ENCODE measurements at places on chromosomes 11 and 22.

DNA sequence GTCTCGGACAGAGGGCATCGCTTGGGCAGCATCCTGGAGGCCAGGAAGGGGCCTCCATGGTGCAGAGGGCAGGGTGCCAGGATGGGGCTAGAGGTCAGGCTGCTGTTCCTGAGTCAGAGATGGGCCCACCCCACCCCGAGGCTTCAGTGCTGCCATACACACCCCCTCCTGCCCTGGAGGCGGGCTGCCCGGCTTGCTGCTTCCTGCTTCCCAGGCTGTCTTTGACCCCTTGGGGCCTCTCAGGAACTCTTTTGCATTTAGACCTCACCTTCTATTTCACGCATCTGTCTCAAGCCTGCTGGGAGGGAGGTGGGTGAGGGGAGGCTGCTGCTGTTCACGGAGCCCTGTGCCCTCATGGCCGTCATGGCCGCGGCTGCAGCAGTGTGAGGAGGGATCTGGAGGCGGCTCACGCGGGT is 6.6 kb upstream of the GRAMD4 start:
- no peak for DNase-seq

- no peak for DNase-seq
Measured at GRCh38 chr11:91373497-91373896, 851.1 kb upstream of the FAT3 start.

GRCh38 chr22:32444068-32444467 is 20.2 kb downstream of the BPIFC start:
- DNase-seq = no peak

DNA sequence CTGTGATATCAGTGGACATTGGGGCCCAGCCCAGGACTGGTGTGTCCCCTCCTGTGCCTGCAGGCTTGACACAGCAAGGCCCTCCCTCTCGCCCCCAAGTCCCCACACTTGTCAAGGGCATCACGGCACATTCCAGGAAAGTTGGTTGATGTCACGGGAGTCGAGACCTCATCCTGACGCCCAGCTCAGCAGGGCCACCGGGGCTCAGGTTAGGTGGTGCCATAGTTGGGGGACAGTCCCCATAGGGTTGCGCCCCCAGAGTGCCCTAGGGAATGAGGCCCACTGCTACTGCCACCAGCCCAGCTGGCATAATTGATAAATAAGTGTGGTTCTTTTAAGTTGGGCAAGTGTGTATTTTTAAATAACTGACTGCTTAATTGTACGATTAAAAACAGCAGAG is 28.3 kb upstream of the GRAMD4 start:
- DNase-seq = no peak

DNA sequence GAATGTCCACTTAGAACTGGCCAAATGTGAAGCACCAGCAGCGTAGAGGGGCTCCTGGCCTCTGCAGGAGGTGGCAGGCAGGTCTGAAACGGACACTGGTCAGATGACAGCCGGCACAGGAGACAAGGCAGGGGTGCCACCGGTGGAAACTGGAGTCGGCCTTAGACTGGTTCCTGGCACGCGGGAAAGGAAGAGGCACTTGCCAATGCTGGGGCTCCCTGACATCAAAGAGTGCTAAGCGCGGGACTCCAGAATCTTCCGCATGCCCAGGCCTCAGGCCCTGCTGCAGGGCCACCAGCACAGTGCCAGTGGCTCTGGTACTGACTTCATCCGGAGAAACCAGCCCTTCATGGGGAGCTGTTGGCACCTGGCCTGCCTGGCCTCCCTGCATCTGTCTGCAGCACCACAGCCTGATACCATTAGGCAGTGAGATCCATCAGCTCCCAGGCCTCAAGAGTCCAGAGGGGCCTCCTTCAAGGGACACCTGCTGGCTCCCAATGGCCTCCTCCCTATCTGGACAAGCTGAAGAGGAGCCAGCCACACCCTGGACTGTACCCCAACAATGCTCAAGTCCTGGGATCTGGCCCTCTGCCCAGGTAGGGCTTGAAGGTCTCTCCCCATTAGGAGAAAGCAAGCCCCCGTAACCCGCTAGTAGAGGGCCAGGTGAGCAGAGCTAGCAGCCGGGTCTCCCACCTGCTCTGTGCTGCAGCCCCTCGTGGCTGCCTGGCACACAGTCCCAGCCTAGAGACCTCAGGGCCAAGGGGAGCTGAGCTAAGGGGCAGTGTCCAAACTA is 29.7 kb upstream of the GNB1L start:
- DNase-seq = no peak

- DNase-seq = no peak
Measured at GRCh38 chr11:120704256-120704750, 192.8 kb downstream of the GRIK4 start.

DNA sequence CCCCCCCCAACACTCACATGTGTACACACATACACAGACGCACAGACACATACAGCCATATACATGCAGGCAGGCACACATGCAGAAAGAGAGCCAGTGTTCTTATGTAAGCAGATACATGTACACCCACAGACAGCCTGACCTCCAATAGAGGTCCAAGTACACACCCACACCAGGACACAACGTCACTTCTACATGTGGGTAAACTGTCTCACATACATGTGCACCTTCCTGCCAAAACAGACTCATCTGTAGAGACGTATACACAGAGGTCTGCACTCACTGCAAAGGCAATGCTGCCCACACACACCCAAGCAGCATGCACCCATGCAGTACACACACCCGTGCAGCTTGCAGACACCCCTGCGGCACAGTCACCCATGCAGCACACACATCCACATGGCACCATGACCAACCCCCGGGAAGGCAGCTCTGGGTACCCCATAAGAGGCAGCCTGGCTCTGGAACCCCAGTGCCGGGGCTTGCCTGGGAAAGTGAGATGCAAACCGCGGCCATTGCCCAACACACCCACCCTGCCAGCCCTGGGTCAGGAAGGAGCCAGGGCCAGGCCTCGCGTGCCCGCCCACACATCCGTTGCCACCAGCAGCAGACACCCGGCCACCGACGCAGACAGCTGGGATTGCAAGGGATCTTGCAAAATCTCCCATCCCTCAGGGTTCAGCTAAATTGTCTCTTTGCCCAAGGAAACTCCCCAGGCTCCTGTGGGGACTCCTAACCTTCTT is 10.1 kb downstream of the CASTOR1 start:
- no peak for DNase-seq

DNA sequence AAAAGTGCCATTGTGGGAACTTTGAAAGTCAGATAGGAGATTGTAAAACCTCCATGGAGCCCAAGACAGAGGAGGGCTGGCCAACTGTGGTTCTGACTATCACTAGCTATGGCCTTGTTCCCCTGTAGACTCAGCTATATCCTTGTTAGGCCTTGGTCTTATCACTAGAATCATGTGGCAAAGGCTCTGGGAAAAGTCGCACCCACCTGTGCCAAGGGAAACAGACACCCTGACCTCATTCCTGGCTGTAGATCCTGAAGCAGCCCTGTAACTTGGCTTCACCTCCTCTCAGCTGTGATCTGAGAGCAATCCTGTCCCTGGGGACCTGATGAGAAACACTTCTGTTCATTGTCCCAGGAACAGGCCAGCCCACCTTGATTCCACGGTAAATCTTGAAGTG is 566.2 kb downstream of the TMEM135 start:
- DNase-seq = no peak

DNA sequence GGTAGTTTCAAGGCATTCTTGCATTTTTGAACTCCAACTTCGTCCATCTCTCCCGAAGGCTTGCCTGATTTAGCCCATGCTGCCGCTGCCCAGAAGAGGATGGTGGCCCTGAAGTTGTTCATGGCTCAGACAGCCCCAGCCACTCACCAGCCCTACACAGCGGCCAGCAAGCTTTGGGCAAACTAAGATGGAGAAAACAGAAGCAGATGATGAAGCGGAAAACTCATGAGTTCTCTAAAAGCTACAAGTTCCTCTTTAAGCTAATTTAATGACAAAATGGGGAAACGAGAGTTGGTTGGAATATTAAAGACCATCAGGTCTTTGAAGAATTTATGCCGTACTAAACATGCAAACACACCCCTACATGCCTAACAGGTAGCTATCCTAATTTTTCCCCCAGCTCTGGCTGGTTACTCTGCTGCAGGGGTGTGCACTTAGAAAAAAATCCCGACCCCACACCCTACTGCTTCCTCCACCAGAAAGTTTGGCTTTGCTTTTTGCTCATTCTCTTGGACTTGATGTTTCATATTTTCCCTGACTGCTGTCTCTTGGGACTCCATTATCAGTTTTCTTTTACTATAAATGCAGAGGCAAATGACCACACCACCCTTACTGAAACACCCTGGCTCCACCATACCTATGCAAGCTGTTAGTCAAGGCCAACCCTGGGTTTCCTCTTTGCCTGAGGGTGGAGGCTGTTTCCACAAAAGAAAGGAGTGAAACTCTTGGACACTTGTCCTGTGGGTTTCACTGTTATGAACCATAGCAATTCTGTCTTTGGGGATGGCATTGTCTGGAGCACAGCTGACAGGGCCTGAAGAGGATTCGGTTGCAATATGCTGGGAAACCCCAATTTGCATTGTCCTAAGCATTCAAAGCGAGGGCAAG is at the start of gene MPEG1:
Gene MPEG1 (minus strand): TSS at position 184 of the 888 bp plus-strand sequence. CDS start 62 bp downstream, at position 122.
- DNase-seq = no peak

DNA sequence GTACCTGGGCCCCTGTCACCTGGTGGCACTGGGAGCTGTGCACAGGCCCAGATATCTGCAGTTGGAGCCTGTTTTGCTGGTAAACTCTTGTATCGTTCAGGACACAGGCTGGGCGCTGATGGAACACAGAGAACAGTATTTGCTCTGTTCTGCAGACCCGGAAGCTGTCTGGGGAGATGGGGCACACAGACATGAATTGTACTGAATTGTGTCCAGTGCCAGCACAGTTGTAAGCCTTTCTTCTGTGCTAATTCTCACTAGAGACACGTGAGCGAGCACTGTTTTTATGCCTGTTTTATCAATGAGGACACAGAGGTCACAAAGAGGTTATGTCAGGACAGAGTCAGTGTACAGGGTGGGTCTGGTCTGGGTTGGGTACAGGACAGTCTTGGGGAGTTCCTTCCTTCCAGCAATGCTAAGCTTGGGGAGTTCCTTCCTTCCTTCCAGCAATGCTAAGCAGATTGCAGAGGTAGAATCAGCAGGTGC is 24.4 kb upstream of the ACR start:
- DNase-seq = no peak

- DNase-seq = no peak
Measured at GRCh38 chr11:131724436-131724975, 354.1 kb downstream of the NTM start.

- no peak for DNase-seq
Measured at GRCh38 chr11:126053415-126054286, 9.0 kb downstream of the CDON start.

DNA sequence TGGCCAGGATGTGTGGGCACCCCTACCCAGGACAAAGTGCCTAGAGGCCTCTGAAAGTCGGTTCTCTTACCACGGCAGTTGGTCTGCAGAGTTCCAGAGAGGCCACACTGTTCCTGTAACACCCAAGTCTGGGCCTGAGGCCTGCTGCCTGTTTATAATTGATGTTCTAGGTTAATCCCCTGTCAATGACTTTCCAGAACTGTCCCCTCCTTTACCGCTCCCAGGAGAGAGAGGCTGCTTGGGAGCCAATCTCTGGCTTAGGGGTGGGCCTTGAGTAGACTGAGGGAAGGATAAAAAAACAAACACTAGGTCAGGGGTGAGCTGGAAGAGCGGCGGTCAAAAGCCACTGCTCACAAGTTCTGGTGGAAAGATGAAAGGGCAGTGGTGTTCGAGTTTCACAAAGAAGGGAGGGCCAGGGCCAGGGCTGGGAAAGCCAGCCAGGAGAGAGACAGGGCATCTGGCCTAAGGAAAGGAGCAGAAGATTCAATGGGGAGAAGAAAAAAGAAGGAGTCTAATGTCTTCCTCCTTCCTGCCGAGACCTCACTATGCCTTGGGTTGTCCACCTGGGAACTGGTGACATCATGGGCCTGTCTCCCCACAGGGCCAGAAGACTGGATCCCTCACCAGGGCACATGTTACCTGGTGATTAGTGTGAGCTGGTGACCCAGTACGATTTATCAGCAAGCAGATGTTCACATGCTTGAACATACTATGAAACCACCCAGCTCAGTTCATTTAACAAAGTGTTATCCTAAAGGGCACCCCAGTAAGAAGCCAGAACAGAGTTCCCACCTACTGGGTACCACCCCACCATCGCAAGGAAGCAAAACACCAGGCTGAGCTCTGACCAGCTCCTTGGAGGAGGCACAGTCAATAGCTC is 50.2 kb downstream of the PC start:
- DNase-seq = no peak

GRCh38 chr11:74018331-74019005 is 9.6 kb upstream of the UCP3 start:
- no peak for DNase-seq

- no peak for DNase-seq
Measured at GRCh38 chr22:39215426-39216142, 29.2 kb downstream of the PDGFB start.

DNA sequence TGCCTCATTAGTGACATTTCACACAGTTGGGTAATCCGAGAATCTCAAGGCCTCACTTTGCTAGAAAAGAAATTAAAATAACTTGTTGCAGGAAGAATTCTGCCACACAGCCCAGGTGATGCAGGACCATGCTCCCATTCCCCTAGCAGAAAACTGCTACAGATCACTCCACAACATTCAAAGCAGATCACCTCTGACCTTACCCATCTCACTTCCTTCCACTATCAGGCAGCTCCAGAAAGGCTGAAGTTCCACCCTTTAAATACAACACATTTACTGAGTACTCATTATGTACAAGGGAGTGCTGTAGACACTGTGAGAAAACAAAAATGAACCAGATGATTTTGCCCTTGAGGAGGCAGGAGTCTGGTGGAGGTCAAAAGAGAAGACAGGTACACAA is 231.0 kb downstream of the TTC28 start:
- DNase-seq = no peak

- no peak for DNase-seq
Measured at GRCh38 chr11:3896644-3897043, 41.2 kb downstream of the STIM1 start.

GRCh38 chr11:44939673-44940395 is 10.8 kb downstream of the TP53I11 start:
- DNase-seq = no peak

DNA sequence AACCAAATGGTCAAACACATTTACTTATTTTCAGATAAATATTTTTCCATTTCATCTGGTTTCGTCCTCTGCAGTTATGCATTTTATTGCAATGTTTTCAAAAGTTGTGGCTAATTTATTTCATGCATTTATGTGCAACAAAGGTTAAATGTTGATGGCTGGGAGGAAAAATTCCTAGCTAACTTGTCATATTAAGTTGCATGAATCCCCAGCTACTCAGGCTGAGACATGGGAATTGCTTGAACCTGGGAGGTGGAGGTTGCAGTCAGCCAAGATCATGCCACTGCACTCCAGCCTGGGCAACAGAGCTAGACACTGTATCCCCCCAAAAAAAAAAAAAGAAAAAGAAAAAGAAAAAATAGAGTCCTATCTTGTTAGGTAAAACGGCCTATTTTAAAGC is 1862.4 kb upstream of the RAG2 start:
- DNase-seq = no peak

All from stimulated activated CD8-positive, alpha-beta memory T cell treated with anti-CD3 and anti-CD28 coated beads, Interleukin-4, amount 100 ng/mL, for 1 hour (primary cell).